Stimulated activated CD4-positive, alpha-beta T cell treated with anti-CD3 and anti-CD28 coated beads, Interleukin-4, amount 100 ng/mL, for 48 hours (primary cell): ENCODE measurements at places on chromosomes 7 and 10.

- no peak for DNase-seq
Measured at GRCh38 chr7:42650171-42650570, 261.7 kb downstream of the C7orf25 start.

GRCh38 chr7:80467069-80467468 is 44.8 kb downstream of the GNAT3 start:
- DNase-seq: no peak

GRCh38 chr10:127834221-127834620 is 58.5 kb downstream of the CLRN3 start:
- DNase-seq: no peak

DNA sequence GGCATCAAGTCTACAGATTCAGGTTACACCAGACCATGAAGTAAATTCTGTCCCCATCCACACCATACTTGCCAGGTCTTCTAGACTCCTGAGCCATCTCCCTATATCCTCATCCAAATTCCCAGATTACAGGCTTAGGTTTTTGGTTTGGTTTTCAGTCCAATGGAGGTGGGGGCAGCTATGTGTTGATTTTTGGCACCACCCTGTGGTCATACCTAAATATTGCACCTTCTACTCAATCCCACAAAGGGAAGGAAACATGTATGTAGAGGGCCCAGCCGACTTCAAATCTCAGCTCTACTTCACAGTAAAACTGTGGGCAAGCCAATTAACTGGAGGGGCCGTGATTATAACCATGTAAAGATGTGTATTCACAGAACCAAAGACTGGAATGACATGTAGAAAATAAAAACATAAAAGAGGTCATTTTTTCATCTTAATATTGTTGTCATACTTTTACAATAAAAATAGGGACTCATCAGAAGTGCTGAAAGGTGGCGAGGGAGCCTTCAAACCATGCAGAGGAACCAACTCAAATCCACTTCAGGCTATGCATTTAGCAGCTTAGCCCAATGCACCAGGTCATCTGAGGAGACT is 19.8 kb downstream of the ERCC6 start:
- DNase-seq: no peak

DNA sequence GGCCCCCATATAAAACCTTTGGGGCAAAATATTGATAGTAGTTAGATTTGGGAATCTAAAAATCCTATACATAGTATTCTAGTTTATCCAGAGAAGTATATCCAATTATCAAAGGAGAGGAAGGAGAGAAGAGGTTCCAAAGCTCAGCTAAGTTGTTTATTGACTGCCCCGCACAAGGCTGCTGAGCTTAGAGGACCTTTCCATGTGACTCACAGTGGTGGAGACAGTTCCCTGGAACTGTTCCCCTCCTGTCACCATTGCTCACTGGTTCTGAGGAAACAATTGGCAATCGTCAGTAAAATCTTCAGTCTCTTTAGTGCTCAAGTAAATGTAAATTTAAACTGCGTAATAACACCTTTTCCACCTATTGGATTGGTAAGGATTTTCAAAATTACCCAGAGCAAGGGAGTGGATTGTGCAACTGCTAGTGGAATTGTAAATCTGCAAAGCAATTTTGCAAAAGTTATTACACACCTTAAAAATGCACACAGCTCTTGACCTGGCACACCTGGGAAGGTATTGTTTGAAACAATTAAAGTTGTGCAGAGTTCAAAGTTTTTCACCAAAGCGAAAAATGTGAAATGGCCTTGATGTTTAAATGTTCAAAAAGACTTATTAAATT is 63.1 kb downstream of the EEPD1 start:
- no peak for DNase-seq

GRCh38 chr10:110723224-110723891 is 79.2 kb downstream of the RBM20 start:
- DNase-seq: no peak

- no peak for DNase-seq
Measured at GRCh38 chr7:17564678-17565212, 266.3 kb downstream of the AHR start.

DNA sequence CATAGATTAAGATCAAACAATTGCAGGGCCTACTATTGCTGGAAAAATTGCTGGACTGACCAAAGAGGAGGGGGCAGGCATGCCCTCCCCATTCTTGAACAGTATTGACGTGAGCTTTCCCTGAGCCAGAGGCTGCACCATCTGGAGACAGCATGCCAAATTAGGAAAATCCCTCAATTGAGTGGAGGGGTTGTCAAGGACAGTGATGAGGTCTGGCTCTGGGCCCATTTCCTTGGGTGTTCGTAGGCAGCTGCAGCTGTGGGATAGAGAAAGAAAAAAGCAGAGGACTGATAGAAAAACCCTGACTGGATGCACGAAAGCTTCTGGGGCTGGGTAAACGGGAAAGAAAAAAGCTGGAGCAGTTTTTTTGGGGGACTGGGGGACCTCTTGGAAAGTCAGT is 22.8 kb upstream of the ORC5 start:
- no peak for DNase-seq
